ENCODE measurements at places on chromosomes 5 and 9.

DNA sequence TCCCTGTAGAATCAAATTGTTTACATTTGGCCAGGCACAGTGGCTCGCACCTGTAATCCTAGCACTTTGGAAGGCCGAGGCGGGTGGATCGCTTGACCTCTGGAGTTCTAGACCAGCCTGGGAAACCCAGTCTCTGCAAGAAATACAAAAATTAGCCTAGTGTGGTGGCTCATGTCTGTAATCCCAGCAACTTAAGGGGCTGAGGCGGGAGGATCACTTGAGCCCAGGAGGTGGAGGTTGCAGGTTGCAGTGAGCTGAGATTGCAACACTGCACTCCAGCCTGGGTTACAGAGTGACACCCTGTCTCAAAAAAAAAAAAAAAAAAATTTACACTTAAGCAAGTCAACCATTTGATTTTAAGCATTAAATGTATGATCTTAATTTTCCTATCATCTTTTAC, 17.5 kb upstream of the IQGAP2 start:
- no peak for DNase-seq

DNA sequence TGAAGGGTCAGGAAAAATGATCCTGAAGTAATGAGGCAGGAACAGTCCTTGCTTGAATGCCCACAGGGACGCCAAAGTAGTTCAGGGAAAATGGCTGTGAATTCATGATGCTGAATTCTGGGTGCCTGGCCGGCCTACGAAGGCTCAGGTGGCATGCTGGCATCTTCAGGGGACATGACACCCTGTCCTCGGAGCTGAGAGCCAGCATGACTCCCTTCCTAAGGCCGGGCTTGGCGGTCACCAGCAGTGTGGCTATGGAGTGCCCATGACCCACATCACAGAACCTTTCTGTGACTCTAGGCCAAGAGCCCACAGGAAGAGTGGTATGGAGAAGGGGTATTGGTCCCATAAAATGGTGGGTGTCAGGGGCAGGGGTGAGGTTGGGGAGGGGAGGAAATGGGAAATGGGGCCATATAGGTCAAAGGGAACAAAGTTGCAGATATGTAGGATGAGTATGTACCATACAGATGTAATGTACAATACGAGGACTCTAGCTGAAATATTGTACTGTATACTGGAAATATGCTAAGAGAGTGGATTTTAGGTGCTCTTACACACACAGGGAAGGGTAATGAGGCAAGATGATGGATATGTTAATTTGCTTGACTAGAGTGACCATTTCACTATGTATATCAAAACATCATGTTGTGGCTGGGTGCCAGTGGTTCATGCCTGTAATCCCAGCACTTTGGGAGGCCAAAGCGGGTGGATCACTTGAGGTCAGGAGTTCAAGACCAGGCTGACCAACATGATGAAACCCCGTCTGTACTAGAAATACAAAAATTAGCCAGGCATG, 202.8 kb upstream of the KLF9 start:
- DNase-seq = no peak

DNA sequence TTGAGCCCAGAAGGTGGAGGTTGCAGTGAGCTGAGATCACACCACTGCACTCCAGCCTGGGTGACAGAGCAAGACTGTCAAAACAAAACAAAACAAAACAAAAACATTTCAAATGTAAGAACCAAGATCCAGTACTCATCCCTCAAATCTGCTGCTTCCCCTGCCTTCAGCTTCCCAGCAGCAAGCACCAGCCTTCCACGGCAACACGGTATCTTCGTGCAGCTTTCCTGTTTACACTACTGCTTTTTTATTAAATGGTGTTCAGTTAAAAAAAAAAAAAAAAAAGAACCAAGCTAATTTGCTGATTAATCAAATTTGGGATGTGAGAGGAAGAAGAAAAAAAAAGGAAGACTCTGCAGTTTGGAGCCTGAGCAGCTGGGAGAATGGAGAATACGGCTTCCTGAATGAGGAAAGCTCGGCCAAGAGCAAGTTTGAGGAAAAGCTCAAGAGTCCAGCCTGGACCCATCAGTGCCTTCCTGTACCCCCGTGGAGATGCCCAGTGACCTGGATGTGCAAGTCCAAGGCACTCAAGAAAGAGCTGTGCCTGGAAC, 28.0 kb upstream of the SLC2A8 start:
- no peak for DNase-seq

- no peak for DNase-seq
Observed at GRCh38 chr5:125202353-125202752, 455.9 kb upstream of the ZNF608 start.

GRCh38 chr9:89609426-89610006, 4.7 kb downstream of the GADD45G start:
- DNase-seq = no peak

GRCh38 chr5:66197764-66198405, 53.8 kb downstream of the SREK1 start:
- DNase-seq = no peak

DNA sequence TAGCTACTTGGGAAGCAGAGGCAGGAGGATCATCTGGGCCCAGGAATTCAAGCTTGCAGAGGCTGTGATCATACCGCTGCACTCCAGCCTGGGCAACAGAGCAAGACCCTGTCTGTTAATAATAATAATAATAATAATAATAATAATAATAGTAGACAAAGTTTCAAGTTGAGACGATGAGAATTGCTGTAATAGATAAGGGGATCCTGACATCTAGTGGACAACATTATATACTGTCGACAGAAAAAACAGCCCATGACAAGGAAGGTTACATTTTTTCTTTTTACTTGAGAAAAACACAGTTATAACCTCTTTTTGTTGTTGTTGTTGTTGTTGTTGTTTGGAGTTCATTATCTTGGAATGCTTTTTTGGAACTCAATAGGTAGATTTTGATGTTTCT, 35.3 kb downstream of the NDFIP1 start:
- peak; percentile 52 for DNase-seq

DNA sequence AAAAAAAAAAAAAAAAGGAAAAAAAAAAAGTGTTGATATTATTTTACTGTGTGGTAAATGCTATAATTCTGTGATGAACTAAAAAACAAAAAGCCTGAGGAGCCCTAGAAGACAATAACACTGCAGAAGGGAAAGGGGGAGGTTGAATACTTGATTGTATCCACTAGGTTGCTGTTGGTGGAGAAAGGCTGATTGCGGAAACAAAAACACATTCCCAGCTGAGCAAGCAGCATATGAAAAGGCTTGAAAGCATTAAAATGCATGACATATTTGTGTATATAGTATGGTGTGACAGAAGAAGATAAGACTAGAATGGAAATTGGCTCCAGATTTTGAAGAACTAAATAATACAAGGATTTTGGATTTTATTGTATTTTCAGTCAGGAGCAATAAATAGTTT, 8.9 kb downstream of the RABGAP1 start:
- no peak for DNase-seq

- no peak for DNase-seq
Observed at GRCh38 chr9:21966140-21966851, 27.9 kb downstream of the CDKN2A start.

DNA sequence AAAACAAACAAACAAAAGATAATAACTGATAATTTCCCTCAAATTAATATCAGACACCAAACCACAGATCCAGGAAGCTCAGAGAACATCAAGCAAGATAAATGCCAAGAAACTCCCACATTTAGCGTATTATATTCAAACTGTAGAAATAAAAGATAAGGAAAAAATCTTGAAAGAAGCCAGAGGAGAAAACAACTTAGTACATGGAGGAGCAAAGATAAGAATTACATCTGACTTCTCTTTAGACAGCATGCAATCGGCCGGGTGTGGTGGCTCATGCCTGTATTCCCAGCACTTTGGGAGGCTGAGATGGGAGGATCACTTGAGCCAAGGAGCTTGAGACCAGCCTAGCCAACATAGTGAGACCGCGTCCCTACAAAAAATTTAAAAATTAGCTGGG, 17.2 kb upstream of the MLANA start:
- DNase-seq = no peak

DNA sequence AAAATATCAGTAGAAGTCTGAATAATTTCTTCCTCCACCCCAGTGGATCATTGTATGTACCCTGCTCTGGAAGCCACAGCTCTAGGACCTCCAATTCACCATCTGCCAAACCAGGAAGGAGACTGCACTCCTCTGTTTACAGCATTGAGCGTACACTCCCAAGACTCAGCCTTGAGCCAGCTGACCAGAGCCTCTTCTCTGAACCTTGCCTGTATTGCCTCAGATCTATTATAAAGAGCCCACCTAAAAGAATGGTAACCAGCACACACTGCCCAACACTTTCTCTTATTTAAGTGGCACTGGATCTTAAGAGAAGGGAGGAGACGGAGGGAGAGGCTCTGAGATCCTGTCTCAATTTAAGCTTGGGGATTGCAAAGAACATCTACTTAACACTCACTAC, 217.8 kb upstream of the RASEF start:
- no peak for DNase-seq

DNA sequence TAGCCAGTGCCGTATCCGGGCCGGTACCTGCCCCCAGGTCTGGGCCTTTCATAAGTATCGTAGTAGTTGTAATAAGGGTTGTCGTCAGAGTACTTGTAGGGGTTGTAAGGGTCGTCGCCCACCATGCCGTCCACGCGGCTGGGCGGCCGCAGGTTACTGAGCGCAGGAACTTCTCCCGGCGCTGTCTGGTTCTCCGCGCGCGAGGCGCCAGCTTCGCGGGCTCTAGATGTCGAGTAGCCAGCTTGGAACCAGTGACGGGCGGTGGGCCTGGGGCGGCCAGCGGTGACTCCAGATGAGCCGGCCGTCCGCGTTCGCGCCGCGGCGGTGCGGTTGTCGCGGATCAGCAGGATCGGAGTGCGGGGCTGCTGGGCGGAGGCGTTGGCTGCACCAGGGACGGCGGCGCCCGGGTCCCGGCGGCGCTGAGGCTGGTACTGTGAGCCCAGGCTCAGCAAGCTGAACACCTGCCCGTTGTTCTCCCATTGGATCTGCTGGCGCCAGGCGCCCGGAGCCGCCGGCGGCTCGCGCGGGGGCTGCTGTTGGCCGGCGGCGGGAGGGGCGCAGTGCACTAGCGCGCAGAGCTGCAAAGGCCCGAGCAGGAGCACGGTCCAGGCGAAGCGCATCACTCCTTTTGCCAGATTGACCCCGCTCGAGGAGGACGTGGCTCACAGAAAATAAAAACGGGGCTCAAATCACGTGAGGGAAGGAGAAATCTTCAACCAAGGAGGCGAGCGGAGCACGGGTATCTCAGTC, 518 bp downstream of the LOX start:
- DNase-seq = no peak

Data from CD4-positive, alpha-beta T cell treated with Interleukin-12 subunit alpha and Interleukin-12 subunit beta, for 1 hour (primary cell).